HuH-7.5 (cell line): ENCODE measurements at places on chromosomes 6 and 20.
A peak's percentile ranks its signal among the peaks of the same experiment; 100 is the strongest.

- no peak for DNase-seq
Measured at GRCh38 chr6:159079367-159079766, 34.6 kb upstream of the TAGAP start.

- DNase-seq = no peak
Measured at GRCh38 chr6:142867355-142867801, 77.6 kb downstream of the HIVEP2 start.

GRCh38 chr6:142279350-142280180 lies 22.2 kb upstream of the ADGRG6 start:
- no peak for DNase-seq

- no peak for DNase-seq
Measured at GRCh38 chr6:105191351-105191750, 11.5 kb upstream of the POPDC3 start.

- no peak for DNase-seq
Measured at GRCh38 chr6:135627092-135627715, 129.7 kb upstream of the AHI1 start.

DNA sequence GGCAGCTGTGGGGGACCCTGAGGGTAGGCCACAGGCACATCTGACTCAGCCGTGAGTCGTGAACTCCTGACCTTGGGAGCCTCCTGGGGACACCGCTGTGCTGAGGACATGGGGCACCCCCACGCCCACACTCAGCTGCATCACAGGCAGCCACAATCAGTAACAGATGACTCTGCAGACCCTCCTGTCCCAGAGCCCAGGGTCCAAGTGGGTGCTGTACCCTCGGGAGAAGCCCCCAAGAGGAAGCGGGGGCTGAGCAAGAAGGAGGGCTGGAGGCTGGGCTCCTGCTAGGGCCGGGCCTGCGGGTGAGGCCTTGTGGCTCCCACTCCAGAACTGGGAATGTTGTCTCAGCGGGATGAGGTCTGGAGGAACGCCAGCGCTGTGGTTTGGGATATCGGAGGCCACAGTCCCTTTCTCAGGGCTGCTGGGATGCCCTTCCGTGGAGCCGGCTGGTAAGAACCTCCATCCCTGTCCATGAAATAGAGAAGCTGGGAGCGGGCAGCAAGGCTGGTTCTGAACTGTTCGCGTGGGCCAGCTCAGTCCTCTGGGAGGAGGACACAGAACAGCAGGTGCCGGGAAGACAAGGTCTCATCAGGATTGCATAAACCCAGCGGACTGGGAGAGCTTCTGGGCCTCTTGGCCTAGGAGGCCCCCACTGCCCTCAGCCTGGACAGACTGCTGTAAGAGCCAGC lies 3.1 kb upstream of the LAMA5 start:
- no peak for DNase-seq

DNA sequence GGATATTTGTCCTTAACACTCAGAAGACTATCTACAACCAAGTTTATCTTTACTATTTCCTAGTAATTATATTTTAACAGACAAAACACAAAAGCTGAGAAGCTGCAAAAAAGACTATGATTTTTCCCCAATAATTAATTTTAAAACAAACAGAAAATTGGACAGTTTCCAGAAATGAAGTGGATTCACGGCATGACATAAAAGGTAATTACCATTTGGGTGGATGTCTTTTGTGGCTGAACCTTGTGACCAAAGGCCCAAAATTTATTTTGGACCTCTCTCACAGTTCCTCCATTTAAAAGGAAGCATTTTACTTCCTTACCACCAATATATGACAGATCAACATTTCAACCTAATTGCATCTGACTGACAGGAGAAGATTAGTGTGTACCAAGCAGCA lies 90.2 kb downstream of the GMDS start:
- no peak for DNase-seq

- DNase-seq = no peak
Measured at GRCh38 chr6:93735099-93735498, 315.7 kb upstream of the EPHA7 start.

- no peak for DNase-seq
Measured at GRCh38 chr6:12289933-12290820, at the start of gene EDN1. Gene EDN1, plus strand, starts transcription at chr6:12290361. Its CDS starts 269 bp downstream, at chr6:12290630.

GRCh38 chr6:149471801-149472200 lies 13.0 kb downstream of the ZC3H12D start:
- no peak for DNase-seq

DNA sequence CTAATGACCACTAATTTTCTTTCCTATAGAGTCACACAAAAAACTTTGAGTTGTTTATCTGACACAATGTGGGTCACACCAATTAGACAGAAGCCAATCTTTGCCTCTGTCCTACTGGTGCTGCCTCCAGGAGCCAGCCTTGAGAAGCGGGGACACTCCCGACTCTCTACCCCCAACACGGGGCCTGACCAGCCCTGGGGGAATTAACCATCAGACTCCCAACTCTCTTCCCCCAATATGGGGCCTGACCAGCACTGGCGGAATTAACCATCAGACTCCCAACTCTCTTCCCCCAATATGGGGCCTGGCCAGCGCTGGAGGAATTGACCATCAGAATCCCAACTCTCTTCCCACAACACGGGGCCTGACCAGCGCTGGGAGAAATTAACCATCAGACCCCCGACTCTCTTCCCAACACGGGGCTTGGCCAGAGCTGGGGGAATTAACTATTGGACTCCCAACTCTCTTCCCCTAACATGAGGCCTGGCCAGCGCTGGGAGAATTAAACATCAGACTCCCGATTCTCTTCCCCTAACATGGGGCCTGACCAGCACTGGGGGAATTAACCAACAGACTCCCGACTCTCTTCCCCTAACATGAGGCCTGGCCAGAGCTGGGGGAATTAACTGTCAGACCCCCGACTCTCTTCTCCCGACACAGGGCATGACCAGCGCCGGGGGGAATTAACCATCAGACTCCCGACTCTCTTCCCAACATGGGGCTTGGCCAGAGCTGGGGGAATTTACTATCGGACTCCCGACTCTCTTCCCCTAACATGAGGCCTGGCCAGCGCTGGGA lies 12.5 kb downstream of the CST7 start:
- no peak for DNase-seq

GRCh38 chr6:77425216-77425615 lies 38.1 kb downstream of the HTR1B start:
- DNase-seq = no peak

- no peak for DNase-seq
Measured at GRCh38 chr6:134925800-134926199, 24.1 kb downstream of the ALDH8A1 start.

DNA sequence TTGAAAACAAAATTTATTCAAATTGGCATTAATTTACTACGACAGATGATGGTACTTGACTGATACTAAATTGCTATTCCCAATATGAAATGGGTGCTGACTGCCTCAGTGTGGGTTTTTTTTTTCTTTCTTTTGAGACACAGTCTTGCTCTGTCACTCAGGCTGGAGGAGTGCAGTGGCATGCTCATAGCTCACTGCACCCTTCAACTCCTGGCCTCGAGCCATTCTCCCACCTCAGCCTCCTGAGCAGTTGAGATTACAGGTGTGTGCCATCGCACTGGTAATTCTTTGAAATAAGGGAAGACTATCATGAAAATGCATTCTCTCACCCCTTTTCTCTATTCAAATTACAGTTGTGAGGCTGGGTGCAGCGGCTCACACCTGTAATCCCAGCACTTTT lies 22.5 kb downstream of the PDSS2 start:
- DNase-seq = no peak

DNA sequence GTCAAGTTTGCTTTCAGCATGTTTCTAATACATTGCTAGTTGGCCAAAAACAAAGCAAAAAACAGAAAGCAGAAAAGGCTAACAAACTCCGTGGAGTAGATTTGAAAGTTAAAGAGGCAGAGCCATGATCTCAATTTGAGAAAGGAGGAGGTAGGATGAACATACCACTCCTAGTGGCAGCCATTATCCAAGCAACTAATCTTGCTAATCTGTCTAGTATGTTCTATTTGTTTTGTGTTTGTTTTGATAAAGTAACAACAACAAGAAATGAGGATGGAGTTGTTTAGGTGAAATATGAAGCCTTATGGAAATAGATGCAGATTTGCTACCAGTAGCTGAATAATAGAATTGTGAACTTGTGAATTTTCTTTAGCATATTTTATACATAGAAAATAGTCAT lies 295.5 kb upstream of the PRDM1 start:
- no peak for DNase-seq

GRCh38 chr6:81589465-81590313 lies 162.8 kb downstream of the TENT5A start:
- DNase-seq = no peak

DNA sequence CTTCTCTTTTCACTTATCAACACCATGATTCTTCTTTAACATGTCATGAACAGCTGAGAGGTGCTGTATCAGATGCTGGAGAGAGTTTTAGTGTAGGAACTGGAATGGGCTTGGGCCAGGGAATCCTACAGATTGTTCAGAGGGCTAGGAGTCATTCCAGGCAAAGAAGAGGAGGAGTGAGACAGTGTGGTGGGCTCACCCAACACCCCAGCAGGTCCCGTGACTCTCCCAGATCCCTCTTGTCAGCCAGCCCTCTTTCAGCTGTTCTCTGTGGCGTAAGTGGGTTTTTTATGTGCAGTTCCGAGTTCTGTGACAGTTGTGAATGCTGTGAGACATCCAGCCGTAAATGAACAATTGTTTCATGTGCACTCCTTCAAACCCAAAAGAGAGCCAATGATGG lies 31.4 kb upstream of the CEP162 start:
- no peak for DNase-seq

GRCh38 chr20:4147319-4147718 lies 132.0 kb upstream of the RNF24 start:
- DNase-seq = peak; percentile 13

GRCh38 chr6:149484733-149485700 lies at the start of gene ZC3H12D:
Gene ZC3H12D, minus strand, starts transcription at chr6:149485014. Its CDS starts 10,471 bp downstream, at chr6:149474543.
- peak; percentile 69 for DNase-seq

- no peak for DNase-seq
Measured at GRCh38 chr20:17889226-17889625, 79.4 kb downstream of the SNX5 start.

DNA sequence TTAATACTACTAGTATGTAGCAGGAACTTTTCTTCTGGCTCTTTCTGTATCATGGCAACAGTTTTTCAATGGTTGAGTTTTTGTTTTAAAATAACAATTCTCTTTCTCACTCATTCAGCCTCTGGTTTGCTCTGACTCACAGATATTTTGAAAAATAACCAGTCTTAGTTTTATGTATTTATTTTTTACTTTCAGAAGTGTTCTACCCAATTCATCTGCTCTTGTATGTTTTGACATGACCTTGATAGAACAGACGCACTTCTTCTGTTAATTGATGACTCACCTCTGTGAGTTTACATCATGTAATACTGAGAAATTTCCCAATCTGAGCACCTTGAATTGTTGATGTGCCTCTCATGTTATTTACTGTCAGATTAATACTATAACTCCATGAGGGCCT lies 178.9 kb downstream of the SASH1 start:
- DNase-seq = no peak

- DNase-seq = no peak
Measured at GRCh38 chr6:170152989-170153388, 137.9 kb downstream of the DLL1 start.

DNA sequence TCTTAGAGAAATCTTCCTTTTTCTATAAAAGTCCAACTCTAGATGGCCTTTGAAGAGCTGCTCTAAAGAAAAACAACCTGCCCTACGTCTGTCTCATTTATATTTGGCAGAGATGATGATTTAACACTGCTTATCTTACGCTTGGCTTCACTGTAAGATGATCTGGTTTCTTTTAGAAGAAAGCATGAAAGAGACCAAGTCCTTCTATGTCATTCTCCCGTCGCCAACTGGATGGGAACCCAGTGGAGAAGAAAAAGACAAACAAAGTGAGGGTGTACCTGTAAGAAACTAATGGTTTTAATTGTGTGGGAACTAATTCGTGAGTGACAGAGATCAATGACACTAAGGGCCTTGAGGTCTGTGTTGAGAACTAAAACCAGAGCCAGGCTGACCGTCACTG lies 92.8 kb downstream of the MBOAT1 start:
- DNase-seq = no peak

DNA sequence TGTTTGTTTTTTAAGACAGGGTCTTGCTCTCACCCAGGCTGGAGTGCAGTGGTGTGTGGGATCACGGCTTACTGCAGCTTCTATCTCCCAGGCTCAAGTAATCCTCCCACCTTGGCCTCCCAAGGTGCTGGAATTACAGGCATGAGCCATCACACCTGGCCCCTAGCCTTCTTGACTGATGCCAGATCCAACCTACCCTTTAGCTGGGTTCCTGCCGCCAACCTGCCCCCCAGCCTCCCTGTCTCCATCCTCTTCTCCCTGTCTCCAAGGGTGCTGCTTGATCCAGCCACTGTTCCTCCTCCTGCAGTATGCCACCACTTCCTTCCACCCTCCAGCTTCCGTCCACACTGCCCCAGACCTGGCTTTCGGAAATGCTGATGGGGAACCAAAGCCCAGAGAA lies 3.2 kb upstream of the C20orf144 start:
- no peak for DNase-seq

DNA sequence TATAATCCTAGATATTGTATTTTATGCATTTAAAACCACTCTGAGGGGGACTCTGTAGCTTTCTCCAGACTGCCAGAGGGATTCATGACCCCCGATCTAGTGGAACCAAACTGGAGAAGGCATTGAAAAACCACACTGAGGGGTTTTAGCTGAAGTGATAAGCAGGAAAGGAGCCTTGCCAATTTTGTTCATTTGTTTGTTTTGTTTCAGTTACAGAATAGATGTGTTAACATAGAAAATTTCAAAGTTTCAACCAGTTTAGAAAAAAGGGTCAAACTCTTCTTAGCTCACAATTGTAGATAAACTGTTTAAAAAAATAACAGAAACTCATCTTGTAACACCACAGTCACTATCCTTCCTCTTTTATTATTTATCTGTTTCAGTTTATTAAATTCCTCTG lies 19.8 kb downstream of the TAB2 start:
- DNase-seq = no peak

DNA sequence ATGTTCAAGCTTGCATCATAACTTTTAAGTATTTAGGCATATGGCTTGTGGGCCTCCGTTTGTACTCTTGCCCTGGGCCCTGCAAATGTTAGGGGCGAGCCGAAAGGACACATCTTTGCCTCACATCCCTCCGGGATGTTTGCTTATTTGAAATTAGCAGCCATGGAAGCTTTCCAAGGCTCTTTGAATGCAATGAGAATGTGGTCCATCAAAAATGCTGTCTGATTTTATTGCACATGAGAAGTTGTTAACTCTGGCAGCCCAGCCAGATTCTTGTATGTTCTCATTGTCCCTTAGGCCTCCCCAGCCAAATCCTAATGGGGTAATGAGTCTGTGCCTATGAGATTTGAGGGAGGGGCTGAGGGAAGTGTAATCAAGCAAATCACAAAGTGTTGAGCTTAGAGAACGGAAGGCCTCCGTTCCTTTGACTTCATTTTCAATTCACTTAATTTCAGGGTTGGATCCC lies 261.2 kb upstream of the MARCKS start:
- no peak for DNase-seq

GRCh38 chr6:3393836-3394202 lies 63.0 kb downstream of the SLC22A23 start:
- DNase-seq = no peak

- DNase-seq = no peak
Measured at GRCh38 chr6:85044361-85044760, 280.0 kb upstream of the TBX18 start.

DNA sequence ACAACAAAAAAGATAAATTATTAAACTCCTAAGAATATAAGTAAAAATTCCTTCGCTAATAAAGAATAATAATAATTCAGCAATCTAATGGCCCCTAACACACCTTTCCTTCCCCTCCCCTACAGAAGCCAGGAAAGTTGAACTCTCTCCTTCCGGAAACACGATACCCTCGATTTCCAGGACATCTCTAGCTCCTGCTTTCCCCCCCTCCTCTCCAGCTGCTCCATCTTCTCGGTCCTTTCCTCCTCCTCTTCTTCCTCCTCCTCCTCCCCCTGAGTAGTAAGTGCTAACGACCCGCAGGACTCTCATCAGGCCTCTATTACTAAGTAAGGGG lies 603 bp downstream of the TASP1 start:
- DNase-seq = peak; percentile 27
